ENCODE measurements at places on chromosomes 6 and 20.

- no peak for DNase-seq
Measured at GRCh38 chr6:135577059-135577538, 79.6 kb upstream of the AHI1 start.

- no peak for DNase-seq
Measured at GRCh38 chr6:167668754-167669552, 157.8 kb upstream of the AFDN start.

DNA sequence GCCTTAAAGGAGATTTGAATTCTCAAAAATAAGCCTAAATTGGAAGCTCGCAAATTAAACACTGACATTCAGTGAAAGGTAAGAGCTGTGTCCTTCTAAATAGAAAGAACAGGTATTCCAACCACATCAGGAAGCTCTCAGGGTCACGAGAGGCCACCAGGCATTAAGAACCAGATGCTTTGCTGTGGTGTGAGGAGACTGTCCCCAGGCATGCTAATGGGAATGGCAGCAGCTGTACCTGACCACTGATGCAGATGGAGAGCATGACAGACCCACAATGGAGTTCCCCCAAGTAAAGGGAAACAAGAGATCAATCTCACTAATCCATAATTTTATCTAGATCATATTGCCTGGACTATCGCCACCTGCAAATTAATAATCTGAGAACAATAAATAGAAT, 658.9 kb upstream of the NOX3 start:
- DNase-seq: no peak

DNA sequence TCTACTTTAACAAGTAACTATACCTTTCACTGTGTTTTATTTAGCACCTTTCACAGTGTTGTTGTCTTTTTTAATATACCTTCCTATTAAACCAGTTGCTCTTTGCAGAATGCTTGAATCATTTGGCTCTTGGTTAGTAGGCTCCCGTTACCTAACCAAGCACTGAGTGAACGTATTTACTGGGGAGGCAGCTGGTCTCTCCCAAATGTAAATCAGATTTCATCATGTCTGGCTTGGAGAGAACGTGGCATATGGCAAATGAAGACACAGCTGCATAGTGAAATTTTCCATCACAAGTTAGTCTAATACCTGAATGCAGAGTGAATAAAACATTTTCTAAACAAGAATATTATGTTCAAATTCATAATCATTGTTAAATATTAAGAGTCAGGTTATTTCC, 12.4 kb downstream of the HTR1E start:
- no peak for DNase-seq

- no peak for DNase-seq
Measured at GRCh38 chr6:21381331-21381963, 212.1 kb upstream of the SOX4 start.

GRCh38 chr6:146543211-146543939, at the start of gene RAB32:
TSS of gene RAB32 (plus strand) at chr6:146543833. CDS start at chr6:146543872, 39 bp downstream.
- DNase-seq: no peak

DNA sequence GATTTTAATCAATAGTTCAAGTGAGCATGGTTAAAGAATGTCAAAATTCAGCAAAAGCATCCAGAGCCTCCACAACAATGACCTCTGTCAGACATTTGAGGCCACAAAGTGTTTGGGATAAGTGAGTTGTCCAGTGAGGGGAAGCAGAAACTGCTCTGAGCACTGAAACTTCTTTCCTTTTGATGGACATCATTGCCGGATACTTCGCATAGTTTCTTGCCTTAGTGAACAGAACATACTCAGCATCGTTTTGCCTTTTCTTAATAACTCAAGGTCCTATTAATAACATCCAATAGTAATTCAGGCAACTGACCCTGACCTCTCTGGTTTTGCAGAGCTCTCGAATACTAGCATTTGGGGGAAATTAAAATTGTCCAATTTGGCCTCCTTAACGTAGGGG, 78.6 kb downstream of the EDN3 start:
- no peak for DNase-seq

Data from naive thymus-derived CD4-positive, alpha-beta T cell (primary cell).